ENCODE measurements at places on chromosomes 6 and 20. TPM values are rescaled to one million over a fixed set of nuclear protein-coding genes. Genes with fewer than 3 reads are reported as not detected.

DNA sequence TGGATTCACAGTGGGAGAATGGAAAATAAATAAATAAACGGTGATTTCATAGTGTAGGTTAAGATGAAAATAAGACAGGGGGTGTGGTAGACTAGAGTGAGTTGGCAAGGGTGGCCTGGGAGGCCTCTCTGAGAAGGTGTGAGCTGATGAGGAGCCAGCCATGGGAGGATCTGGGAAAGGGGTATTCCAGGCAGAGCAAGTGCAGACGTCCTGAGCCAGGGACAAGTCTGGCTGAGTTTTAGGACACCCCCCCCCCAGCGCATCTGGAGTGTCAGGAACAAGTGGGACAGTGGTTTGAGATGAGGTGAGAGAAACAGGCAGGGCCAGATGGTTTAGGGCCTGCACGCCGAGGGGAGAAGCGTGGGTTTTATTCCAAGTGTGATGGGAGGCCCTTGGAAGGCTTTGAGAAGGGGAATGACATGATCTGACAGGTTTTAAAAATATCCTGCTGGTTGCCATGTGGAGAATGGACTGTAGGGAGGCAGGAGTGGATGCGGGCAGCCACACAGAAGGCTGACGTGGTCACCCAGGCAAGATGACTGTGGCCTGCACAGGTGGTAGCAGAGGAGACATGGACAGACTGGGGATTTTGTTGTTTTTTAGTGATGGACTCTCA is 21.1 kb upstream of the CCM2L start:
- DNase-seq = no peak

GRCh38 chr20:9040863-9041524 is 27.9 kb upstream of the PLCB4 start:
- DNase-seq = peak; percentile 42

GRCh38 chr6:116444575-116444974 is 16.6 kb upstream of the CALHM6 start:
- DNase-seq = no peak

The TUBE1 gene
- 12.6 TPM for total RNA-seq

DNA sequence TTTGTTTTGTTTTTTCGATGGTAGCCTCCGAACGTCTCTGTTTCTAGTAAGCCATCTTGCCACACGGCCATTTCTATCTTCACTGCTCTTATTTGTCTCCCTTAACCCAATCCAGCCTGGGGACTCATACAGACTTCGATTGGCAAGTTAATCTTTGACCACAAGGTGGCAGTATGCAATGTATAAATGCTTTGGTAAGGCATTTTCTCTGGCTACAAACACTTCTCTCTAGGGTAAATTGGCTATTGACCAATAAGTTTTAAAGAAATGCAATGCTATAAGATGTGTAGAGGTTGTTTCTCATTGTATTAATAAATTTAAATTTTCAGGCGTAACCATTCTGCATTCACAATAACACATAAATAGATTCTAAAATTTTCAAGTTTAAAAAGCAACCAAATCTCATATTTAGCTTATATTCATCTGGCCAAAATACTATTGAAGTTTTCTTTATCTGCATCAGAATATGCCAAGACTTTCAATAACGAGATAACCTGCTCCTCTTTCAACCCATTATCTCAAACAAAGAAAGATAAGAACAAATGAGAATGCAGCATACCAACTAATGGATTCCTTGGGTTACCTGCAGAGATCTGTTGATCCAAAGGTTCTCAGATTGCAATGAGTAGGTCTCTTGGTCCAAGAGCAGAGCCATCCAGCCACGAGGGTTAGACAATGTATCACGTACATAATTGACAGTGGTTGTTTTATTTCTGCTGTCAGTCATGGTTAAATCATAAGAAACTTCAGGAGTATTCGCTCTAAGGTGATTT is 231.9 kb downstream of the PKHD1 start:
- DNase-seq = peak; percentile 29

DNA sequence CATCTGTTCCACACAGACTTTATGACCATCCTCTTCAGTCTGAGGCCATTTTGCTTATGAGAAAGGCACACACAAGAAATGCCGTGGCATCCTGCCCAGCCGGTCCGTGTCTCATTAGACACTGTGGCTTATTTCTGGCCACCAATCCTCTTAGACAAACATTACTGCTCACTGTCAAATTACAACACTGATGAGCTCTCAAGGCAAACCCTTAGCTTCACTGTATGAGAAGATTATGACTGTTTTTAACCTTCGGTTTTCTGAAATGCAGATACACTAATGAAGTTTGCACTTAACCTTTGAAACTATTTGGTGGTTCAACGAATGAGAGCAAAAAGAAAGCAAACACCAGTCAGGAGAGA is 50.5 kb upstream of the DST start:
- peak; percentile 87 for DNase-seq

Data from HFFc6 (cell line).